ENCODE measurements at places on chromosomes 12 and 14. TPM values are rescaled to one million over a fixed set of nuclear protein-coding genes. Genes with fewer than 3 reads are reported as not detected.

- no peaks in the 10 kb centered on the region for H3K4me1 ChIP-seq
- DNase-seq: no peak
- H3K36me3 ChIP-seq: no peaks in the 10 kb centered on the region
- no peak overlapping the region for H3K4me3 ChIP-seq
- no peaks in the 10 kb centered on the region for H3K27me3 ChIP-seq
- no peak overlapping the region for H3K27ac ChIP-seq
Measured at GRCh38 chr12:26855337-26855736, 22.3 kb upstream of the ITPR2 start.

- H3K27me3 ChIP-seq: no peaks in the 10 kb centered on the region
- no peaks in the 10 kb centered on the region for H3K4me1 ChIP-seq
- H3K27ac ChIP-seq: no peak overlapping the region
- no peak for DNase-seq
- H3K36me3 ChIP-seq: no peaks in the 10 kb centered on the region
Measured at GRCh38 chr12:126572170-126572569, 1506.9 kb downstream of the AACS start.

Gene DCN
- not detected for total RNA-seq

- no peak for DNase-seq
- no peaks in the 10 kb centered on the region for H3K27me3 ChIP-seq
- H3K4me1 ChIP-seq: no peaks in the 10 kb centered on the region
- no peak overlapping the region for H3K4me3 ChIP-seq
Measured at GRCh38 chr12:68788554-68789143, 19.3 kb upstream of the MDM2 start.

DNA sequence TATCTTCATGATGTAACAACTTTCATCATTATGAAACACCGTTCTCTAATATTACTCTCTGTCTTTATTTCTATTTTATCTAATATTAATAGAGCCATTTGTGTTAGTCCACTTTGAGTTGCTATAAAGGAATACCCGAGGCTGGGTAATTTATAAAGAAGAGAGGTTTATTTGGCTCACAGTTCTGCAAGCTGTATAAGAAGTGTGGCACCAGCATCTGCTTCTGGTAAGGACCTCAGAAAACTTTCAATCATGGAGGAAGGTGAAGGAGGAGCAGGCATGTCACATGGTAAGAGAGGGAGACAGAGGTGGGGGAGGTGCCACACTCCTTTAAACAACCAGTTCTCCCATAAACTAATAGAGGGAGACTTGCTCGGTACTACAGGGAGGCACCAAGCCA, 25.1 kb downstream of the BORCS5 start:
- no peaks in the 10 kb centered on the region for H3K36me3 ChIP-seq
- no peak overlapping the region for H3K27ac ChIP-seq
- no peaks in the 10 kb centered on the region for H3K27me3 ChIP-seq
- no peak overlapping the region for H3K4me3 ChIP-seq

GRCh38 chr14:30240018-30240417, 312.4 kb upstream of the PRKD1 start:
- DNase-seq: no peak
- no peak overlapping the region for H3K27ac ChIP-seq
- H3K27me3 ChIP-seq: no peaks in the 10 kb centered on the region
- no peaks in the 10 kb centered on the region for H3K4me1 ChIP-seq
- H3K36me3 ChIP-seq: no peaks in the 10 kb centered on the region

Gene DEPDC4
- 0.50 TPM for total RNA-seq

DNA sequence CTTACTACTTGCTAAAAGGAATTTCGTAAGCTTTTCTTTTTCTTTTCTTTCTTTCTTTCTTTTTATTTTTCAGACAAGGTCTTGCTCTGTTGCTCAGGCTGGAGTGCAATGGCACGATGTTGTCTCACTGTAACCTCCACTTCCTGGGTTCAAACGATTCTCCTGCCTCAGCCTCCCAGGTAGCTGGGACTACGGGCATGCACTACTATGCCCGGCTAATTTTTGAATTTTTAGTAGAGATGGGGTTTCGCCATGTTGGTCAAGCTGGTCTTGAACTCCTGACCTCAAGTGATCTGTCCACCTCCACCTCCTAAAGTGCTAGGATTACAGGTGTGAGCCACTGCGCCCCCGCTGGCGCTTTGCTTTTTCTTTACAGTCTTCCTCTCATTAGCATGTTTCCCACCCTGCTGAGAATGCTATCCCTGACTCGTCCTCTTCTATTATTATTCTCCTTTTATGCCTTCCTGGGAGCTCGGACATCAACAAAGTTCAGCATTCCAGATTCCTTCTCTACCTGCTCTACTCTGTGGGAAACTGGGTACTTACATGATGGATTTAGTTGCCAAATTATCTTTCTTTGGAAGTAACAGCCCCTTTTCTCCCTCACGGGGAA, 3.1 kb downstream of the MTHFD1 start:
- no peak overlapping the region for H3K4me3 ChIP-seq
- no peaks in the 10 kb centered on the region for H3K27me3 ChIP-seq
- DNase-seq: no peak
- no peak overlapping the region for H3K27ac ChIP-seq
- peaks cover 27% of the 10 kb centered on the region for H3K4me1 ChIP-seq

DNA sequence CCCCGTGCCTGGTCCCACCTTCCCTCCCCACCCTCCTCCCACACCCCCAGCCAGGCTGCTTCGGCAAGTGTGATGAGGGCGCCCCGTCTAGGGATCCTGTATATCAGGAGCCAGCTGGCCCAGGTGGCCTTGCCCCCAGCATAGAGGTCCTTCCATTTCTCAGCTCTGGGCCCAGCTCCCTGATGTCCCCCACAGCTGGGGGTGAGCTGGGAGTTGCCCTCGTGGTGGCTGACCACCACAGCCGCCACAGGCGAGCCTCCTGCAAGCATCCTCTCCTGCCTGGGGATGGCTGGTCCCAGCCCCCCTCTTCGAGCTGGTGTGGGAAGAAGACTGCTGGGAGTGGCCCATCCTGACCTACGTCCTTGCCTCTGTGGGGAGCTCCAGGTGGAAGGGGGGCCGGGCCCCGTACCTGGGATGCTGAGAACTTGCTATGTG, 7.4 kb downstream of the ASPG start:
- no peaks in the 10 kb centered on the region for H3K27me3 ChIP-seq
- H3K4me3 ChIP-seq: no peak overlapping the region
- peaks cover 11% of the 10 kb centered on the region for H3K4me1 ChIP-seq
- H3K27ac ChIP-seq: no peak overlapping the region

Gene GPR132
- total RNA-seq: 64.4 TPM

DNA sequence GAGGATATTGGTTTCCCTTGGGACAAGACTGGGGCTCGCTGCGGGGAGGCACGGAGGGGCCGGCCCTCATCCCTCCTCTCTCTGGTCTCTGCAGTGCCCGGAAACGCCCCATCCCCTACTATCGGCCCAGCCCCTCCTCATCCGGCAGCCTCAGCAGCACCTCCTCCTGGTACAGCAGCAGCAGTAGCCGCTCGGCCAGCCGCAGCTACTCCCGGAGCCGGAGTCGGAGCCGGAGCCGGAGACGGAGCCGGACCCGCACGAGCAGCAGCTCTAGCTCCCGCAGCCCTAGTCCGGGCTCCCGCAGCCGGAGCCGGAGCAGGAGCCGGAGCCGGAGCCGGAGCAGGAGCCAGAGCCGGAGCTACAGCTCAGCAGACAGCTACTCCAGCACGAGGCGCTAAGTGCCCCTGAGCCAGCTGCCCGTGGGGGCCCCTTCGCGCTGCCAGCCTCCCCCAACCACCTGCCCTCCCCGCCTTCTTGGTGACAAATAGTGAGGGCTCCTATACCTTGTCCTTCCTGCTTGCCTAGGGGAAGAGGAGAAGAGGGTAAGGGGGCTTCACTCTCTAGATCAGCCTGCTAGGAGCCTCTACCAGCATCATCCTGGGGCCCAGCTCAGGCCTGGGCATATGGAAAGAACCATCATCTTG, 22.2 kb upstream of the HSPB8 start:
- no peak overlapping the region for H3K27ac ChIP-seq
- H3K4me3 ChIP-seq: no peak overlapping the region
- H3K4me1 ChIP-seq: no peaks in the 10 kb centered on the region
- H3K27me3 ChIP-seq: peaks cover 12% of the 10 kb centered on the region
- no peak for DNase-seq

GRCh38 chr14:75984674-75985073, 889 bp upstream of the IFT43 start:
- no peak overlapping the region for H3K27ac ChIP-seq
- no peaks in the 10 kb centered on the region for H3K27me3 ChIP-seq
- H3K4me1 ChIP-seq: peaks cover 39% of the 10 kb centered on the region
- peaks cover 1% of the 10 kb centered on the region for H3K36me3 ChIP-seq
- H3K4me3 ChIP-seq: no peak overlapping the region

DNA sequence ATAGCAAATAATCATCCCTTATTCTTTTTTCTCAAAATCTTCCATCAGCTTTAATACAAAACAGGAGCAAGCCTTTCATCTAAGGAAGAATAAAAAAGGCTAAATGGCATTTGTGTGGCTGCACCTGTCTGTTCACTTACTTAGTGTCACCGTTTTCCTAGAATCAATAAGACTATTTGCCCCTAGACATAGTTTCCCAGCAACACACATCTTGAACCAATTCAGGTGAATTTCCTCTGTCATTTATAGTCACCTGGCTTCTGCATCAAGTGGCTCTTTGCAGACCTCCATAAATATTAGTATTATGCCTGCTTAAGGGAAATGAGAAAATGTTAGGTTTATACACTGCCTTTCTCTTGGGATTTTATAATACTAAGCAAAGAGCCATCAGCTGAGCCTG, 17.4 kb upstream of the GCH1 start:
- no peak overlapping the region for H3K4me3 ChIP-seq
- no peaks in the 10 kb centered on the region for H3K36me3 ChIP-seq
- no peak for DNase-seq
- H3K4me1 ChIP-seq: peaks cover 6% of the 10 kb centered on the region
- no peaks in the 10 kb centered on the region for H3K27me3 ChIP-seq

DNA sequence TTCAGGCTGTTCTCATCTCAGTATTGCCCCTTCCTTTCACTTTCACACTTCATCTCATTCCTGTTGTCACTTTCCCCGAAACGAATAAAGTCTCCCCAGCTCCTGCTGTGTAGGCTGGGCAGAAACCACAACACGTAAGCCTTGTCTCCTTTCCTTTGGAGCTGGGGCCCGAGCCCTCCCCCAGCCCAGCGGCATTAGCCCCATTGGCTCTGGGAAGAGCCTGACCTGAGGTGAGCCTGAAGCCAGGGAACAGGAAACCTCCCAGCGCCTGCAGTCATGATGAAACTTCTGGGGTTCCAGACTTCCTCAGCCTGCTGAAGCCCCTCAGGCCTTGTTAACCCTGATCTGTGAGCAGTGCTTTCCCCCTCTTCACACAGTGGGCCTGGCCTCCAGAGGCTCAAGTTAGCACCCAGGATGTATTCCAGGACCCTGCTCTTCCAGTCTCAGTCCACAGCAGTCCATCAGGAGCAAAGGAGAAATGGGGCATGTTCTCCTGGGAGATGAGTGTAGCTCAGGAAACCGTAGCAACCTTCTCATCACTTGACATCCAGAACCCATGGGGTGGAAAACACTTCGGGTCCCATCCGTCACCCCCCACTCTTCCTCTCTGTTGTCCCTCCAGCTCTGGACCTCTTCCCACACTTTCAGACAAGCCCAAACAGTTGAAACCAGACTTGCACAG, 21.8 kb downstream of the VASH1 start:
- H3K27me3 ChIP-seq: no peaks in the 10 kb centered on the region
- no peak for DNase-seq
- H3K36me3 ChIP-seq: peaks cover 39% of the 10 kb centered on the region
- H3K4me1 ChIP-seq: peaks cover 33% of the 10 kb centered on the region
- H3K4me3 ChIP-seq: no peak overlapping the region

DNA sequence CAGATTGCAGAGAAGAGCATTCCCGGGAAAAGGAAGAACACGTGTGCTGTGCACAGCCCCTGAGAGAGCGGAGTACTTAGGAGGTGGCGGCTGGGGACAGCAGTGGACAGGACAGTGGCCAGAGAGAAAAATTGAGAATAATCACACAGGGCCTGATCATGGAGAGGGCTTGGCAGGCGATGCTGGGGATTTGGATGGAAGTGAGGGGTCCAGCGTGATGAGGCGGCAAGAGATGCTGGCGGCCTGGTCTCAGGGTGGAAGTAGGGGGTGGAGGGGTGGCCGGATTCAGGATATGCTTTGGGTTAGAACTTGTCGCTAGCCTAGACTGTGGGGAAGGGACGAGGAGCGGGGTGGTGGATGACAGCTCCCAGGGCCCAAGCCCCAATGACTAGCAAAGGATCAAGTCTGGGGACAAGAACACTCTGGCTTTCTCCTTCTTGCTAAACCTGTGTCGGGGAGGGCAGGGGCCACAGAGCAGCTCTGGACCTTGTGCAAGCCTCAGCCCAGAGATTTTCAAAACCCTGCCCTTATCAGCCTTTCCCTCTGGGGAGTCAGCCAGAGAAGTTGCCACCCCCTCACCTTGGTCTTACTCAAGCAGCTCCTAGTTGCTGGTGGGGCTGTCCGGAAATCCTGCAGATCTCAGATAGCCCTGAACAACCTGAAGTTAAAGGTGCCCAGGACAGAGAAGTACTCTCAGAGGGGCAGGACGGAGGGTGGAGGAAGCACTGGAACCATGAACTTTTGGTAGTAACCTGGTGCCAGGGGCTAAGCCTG, 1.3 kb downstream of the HVCN1 start:
- no peaks in the 10 kb centered on the region for H3K27me3 ChIP-seq
- no peak for DNase-seq
- H3K36me3 ChIP-seq: peaks cover 3% of the 10 kb centered on the region
- H3K4me1 ChIP-seq: peaks cover 32% of the 10 kb centered on the region
- H3K27ac ChIP-seq: no peak overlapping the region

DNA sequence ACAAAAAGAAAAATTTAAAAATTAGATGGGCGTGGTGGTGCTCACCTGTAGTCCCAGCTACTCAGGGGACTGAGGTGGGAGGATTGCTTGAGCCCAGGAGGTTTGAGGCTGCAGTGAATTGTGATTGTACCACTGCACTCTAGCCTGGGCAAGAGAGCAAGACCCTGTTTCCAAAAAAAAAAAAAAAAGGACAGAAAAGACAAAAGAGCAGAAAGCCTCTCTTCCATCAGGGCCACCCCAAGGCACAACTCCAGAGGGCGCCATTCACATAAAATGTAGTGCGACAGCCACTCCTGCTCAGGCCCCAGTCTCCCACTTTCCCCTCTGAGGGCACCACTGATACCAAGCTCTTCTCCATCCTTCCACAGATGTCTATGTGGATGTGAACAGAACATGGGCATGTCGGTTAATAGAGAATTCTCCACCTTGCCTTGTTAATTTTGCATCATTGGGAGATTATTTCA, 41.8 kb downstream of the DGLUCY start:
- peaks cover 6% of the 10 kb centered on the region for H3K4me1 ChIP-seq
- no peaks in the 10 kb centered on the region for H3K27me3 ChIP-seq
- DNase-seq: no peak
- no peak overlapping the region for H3K27ac ChIP-seq
- no peak overlapping the region for H3K4me3 ChIP-seq
